ENCODE measurements at places on chromosomes 6 and 20.

- no peak for DNase-seq
Measured at GRCh38 chr20:30922129-30922528, 335.3 kb upstream of the DEFB115 start.

DNA sequence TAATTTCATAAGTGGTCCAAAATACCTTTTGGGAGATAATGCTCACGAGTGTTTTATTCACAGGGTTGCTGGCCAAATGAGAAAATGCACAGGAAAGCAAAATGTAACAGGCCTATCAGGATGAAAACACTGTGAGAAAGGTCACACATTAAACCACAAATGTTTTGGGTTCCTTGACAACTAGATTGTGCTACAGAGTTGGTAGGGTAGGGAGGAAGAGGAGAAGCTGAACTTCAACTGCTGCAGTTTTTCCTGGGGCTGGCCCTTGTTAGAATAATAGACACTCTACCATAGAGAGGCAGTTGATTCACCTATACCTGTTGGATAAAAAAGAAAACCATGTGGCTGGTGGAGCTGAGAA is 28.1 kb upstream of the PAQR8 start:
- DNase-seq: no peak

DNA sequence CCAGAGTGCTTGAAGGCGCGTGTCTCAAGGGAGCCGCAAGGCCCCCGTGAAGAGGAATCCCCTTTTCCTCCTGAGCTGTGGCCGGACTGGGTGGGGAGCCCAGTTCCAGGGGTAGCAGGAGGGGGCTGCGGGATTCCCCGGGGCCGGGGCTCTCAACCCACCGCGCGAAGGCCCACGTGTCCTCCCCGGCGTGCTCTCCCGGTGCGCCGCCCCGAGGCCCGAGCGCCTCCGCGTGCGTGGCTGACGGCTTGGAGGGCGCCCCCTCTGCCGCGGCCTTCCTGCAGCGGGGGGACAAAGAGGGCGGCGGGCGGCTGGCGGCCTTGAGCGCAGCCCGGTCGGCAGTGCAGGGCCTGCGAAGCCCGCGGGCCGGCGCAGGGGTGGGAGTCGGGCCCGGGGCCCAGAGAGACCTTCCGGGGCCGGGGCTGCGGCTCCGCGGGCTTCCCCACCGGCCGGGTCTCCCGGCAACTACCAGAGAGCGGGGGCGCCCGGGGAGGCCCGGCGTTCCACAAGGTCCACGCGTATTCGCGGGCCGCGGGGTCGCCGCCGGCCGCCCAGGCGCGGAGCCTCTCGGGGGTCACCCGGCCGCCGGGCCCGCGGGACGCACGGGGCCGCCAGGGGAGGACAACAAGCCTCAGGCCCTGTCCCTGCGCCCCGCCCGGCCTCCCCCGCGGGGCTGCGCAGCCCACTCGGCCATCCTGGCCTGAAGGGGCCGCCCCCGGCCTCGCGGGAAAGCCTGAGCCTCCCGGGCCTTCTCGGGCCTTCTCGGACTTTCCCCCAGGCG is at the start of gene FAM217A:
Gene FAM217A (minus strand): TSS at position 447 of the 781 bp plus-strand sequence. CDS start 1,723 bp downstream, outside the sequence.
- DNase-seq: no peak

GRCh38 chr6:164554226-164554625 is 755.2 kb downstream of the C6orf118 start:
- no peak for DNase-seq

- DNase-seq: no peak
Measured at GRCh38 chr6:1380625-1381427, 8.6 kb upstream of the FOXF2 start.

GRCh38 chr6:89610149-89610642 is 28.4 kb downstream of the LYRM2 start:
- peak; percentile 31 for DNase-seq

DNA sequence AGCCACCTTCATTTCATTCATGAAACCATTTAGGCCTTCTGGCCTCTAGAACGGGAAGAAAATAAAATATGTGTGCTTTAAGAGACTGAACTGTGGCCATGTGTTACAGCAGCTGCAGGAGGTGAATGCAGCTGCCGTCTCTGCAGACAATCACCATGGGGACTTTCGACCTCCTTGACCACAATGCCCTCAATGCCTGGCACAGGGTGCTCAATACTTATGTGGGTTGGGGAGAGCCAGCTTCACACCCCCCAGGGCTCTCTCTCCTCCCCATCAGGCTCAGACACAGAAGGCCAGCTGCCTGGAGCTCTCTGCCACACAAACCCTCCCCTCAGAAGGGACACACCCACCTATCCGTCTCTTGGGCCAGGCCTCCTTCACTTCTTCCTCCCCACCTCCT is 43.5 kb downstream of the ANKRD60 start:
- no peak for DNase-seq

DNA sequence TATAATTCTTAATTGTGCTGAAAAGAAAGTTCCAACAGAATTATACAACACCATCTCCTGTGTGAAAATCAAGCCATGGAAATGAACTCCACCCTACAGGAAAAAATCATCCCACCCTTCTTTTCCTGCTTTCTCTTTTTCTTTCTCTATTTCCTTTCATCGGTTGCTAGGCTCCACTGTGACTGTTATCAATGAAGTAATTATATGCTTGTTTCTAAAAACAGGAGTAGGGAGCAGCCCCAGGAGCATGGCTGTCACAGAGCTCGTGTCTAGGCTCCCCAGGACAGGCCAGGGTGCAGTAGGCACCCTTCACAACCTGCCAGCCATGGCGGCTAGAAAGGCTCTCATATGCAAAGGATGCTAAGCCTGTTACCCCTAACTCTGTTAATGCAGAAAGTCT is 13.0 kb downstream of the MPC1 start:
- no peak for DNase-seq

- DNase-seq: no peak
Measured at GRCh38 chr20:48862279-48862678, 34.5 kb upstream of the PREX1 start.

- DNase-seq: no peak
Measured at GRCh38 chr6:142088858-142089216, 43.9 kb upstream of the GJE1 start.

DNA sequence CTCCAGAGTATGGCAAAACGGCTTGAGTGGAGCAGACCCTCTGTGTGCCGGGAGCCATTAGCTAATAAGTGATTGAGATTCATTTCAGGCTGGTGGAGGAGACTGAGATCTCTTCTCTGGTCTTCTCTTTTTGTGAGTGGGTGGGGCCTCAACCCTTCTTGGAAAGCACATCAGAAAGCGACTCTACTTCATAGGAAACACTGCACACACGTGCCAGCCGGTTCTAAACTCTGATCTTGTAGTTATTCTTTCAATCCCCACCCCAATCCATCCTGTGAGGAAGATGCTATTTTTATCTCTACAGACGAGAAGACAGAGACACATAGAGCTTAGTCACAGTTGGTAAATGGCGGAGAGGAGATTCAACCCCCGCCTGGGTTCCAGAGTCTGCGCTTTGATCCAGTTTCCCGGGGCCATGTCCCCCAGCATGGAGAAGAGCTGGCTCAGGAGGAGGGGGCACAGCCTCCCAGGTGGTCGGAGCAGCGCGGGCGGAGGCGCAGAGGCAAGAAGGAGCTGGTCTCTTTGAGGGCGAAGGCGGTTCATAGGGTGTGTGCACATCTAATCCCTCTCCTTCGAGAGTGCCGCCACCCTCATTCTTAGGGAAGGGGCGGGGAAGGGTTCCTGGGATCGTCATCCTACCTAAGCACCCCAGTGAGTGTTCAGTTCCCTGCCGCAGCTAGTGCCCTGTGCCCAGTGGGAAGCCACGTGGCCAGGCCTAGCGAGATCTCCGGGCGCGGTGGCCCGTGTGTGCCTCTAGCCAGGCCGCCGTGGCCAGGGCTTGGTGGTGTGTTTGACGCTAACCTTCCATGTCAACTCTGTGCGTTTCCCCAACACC is 49.0 kb upstream of the TAGAP start:
- DNase-seq: no peak

DNA sequence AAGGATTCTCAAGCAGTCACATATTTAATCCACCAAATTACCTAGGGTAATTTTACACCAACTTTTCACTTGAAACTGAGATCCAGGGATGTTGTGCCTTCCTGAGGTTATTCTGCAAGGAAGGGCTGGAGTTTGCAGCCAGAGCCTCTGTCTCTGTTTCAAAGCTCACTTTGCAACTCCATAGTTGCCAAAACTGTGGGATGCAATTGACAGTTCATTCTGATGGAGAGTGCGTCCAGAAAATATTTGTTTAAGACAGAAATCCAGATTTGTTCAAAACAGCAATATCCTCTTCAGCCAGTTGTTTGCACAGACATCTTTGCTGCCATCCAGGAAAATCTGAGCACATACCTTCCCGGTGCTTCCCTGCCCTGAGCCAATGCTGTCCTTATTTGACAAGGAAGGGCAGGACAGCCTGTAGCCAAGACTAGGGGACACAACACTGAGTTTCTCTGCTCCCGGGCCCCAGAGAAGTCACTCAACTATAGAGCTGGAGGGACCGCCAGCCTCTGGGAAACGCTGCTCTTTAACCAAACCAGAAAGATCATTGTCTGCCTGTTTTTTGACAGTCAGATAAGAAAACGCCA is 297.4 kb downstream of the HIVEP2 start:
- DNase-seq: no peak

GRCh38 chr6:27617046-27617687 is 144.3 kb upstream of the ZNF184 start:
- no peak for DNase-seq

DNA sequence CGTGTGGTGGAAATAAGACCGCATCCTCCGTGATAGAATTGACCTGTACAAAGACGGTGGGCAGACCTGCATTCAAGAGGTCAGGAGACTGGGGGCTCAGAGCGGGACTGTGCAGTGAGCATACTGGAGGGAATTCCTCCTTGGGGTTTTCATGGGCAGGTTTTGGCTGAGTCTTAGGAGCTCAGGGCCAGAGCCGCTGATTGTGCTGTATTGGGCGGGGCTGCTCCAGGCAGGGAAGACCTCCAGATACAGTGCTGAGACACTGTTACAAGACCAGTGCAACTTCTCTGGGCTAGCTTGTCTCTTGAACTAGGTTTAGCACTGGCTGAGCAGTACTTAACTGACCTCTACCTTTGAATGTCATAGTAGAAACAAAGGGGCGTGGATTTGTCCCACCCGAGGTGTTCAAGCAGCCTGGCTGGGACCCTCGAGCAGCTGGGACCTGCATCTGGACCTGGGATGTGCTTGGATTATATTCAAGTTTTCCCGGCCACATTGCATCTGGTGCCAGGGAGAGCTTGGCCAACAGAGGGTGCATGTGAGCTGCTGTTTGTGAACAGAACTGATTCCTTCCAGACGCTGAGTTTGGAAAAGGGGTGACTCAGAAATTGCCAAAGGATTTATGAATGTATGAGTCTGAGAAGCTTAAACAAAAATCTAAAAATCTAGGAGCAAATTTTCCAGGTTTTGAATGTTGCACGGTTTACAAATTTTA is 33.4 kb upstream of the SLC22A1 start:
- peak; percentile 46 for DNase-seq

- DNase-seq: peak; percentile 80
Measured at GRCh38 chr20:46438156-46438750, 31.8 kb upstream of the ELMO2 start.

DNA sequence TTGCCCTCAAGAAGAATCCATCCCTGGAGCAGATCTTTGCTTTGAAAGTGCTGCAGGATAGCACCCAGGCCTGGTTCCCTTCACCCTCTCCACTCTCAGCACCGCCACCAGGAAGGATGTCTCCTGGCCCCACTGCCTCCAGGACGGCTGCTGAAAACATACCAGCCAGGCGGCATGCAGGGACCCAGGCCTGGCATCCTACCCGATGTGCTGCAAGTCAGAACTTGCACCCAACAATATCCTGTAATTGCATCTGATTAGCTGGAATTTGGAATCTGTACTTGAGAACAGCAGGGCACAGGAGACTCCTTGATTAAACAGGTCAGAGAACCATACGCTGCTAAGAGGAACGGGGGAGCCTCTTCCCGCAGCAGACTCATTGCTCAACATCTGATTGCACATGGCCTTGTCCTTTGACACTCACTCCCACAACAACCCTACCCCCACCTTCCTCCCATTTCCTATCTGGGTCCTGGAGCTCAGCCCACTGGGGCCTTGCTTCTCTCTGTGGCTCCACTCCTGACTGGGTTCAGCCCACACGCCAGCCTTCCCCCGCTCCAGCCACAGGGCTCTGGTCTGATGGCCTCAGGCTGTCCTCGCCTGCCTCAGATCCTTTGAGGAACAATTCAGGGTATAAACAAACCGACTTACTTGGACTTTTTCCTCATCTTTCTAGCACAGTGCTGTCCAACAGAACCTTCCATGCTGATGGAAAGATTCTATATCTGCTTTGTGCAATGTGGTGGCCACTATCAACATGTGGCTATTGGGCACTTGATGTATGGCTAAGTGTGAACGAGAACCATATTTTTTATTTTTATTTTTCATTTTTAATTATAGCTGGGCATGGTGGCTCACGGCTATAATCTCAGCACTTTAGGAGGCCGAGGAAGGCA is 78.0 kb downstream of the FGD2 start:
- peak; percentile 77 for DNase-seq

- DNase-seq: no peak
Measured at GRCh38 chr6:161828355-161828754, 554.5 kb upstream of the AGPAT4 start.

DNA sequence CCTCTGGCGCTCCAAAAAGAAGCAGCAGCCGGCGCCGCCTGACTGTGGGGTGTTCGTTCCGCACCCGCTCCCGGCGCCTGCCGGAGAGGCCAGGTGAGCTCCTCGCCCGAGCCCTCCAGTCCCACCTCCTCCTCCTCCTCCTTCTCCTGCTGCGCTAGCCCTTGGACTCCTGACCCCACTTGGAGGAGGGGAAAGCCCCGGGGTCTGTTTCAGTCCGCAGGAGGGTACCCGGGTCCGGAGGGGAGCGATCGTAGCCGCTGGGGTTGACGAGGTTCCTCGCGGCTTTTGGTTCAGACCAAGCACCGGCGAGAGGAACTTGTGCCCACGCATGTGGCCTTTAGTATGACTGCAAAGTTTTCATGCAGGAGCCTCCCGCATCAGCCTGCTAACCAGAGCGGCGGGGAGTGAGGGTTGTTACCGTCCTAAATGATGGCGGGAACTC is 493 bp downstream of the CRYBG1 start:
- DNase-seq: no peak

GRCh38 chr6:124868481-124868880 is 93.8 kb upstream of the RNF217 start:
- DNase-seq: no peak

- DNase-seq: no peak
Measured at GRCh38 chr6:12485837-12486236, 195.7 kb downstream of the EDN1 start.

DNA sequence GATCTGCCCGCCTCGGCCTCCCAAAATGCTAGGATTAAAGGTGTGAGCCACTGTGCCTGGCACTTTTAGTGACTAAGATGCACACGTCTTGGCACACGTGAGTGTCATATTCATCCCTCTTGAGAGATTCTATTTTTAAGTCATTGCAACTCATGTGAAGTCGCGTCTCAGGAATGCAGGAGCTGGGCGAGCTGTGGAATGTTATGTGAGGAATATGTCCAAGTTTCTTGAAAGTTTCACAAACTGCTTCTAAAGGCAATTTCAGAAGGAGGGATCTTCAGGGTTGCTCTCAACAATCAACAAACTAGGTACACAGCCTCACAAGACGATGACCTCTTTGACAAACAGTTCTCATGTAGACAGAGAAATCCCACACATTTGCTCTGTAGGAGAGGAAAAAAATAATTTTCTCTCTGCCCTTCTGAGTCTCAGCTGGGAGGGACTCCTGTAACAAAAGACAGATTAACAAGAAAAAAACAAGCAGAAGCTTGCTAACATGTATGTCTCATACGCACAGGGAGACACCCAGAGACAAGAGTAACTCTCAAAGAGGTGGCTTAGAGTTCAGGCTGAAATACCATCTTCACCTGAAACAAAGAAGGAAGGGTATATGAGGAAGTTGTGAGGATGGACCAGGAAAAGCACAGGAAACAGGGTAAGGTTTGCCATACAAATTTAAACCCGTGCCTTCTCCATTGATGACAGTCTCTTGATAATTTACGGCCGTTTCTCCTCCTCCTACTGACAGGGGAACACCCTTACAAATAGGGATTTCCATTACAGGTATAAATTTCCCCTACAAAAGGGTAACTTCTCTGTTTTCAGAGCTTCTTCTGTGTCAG is 45.3 kb upstream of the FAM50B start:
- DNase-seq: no peak
